ENCODE measurements at places on chromosomes 11 and 22.

DNA sequence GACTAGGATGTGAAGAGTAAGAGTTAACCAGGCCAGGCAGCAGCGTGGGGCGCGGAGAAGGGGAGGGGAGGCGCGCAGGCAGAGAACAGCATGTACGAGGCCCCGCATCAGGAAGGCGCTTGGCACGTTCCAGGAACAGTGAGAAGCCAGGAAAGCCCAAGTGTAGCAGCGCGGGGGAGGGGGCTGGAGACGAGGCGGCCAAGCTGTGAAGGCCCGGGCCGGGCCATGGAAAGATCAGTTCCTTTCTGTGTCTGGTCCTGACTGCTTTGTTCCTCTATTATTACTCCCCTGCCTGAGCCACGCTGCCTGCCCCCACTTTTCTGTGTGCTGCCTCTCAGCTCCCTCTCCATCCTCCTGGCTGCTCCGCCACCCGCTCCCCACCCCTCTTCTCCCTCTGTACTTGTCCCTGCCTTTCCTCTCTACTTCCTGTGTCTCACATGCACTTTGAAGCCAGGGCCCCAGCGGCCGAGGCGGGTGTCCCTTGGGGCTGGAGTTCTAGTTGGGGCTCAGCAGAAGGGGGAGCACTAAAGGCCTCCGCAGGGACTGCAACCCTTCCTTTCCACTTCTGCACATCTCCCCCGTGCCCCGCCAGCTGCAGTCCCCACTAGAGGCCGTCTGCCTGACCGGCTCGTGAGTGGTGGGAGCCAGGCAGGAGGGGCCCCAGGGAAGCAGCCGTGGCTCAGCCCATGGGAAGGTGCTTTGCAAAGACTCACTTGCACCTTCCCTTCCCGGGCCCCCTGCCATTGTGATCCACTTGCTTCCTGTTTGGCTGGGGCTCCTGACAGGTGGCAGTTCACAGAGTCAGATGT lies 63.7 kb downstream of the PRDM11 start:
- peak; percentile 91 for DNase-seq

DNA sequence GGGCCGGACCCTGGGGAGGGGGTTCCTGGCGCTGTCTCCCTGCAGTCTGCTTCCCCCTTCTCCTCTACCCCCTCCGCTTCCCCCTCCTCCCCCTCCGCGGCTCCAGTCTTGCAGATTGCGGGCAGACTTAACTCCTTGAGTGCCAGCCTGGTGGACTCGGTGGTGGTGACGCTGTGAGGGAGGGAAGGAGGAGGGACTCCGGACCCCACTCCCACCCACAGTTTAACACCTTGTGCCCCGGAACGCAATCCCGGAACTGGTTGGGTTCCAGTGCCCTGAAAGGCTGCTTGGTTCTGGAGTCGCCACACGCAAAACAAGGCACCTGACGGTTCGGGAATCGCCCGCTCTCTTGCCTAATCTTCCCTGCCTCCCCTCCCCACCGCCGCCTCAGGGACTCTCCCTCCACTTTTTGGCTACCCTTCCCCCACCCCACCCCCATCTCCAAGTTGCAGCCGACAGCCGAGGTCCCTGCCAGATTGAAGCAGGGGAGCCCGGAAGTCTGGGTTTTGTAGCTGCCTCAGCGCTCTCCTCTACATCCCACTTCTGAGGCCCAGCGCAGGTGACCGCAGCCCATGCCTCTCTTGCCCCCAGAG lies 3.9 kb upstream of the BCL9L start:
- DNase-seq: peak; percentile 90

- no peak for DNase-seq
Observed at GRCh38 chr11:9528573-9529333, 44.7 kb upstream of the WEE1 start.

DNA sequence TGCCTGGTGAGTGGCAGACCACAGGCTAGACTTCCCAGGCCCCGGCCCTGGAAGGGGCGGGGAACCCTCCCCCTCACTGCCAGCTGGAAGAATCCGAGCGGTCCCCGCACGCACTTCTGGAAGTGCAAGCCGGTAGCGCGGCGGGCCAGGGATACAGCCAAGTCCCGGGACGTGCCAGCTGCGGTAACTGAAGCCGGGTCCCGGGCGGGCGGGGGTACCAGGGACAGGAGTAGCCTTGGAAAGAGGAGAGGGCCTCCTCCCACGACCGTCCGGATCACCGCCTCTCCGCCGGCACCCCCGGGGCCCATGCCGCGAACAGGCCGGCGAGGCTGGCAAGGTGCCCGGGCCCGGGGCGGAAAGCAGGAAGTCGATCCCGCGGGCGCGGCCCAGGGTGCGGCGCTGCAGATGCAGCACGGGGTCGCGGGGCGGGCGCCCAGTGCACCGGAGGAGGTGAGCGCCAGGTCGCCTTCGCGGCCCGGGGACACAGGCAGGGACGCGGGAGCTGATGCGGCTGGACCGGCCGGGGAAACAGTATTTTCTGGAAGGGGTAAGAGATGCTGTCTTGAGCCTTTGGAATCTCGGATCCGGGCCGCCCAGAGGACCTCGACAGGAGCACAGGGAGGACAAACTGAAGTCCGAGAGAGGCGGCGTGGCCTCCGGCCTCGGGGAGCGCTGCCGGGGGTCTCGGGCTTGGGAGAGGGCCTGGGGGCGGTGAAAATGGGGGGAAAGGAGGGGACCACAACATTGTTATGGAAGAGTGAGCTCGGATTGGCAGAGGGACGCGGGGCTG lies 783 bp upstream of the SLC35C1 start:
- DNase-seq: peak; percentile 38

- no peak for DNase-seq
Observed at GRCh38 chr11:10289765-10290380, 4.1 kb downstream of the SBF2 start.

DNA sequence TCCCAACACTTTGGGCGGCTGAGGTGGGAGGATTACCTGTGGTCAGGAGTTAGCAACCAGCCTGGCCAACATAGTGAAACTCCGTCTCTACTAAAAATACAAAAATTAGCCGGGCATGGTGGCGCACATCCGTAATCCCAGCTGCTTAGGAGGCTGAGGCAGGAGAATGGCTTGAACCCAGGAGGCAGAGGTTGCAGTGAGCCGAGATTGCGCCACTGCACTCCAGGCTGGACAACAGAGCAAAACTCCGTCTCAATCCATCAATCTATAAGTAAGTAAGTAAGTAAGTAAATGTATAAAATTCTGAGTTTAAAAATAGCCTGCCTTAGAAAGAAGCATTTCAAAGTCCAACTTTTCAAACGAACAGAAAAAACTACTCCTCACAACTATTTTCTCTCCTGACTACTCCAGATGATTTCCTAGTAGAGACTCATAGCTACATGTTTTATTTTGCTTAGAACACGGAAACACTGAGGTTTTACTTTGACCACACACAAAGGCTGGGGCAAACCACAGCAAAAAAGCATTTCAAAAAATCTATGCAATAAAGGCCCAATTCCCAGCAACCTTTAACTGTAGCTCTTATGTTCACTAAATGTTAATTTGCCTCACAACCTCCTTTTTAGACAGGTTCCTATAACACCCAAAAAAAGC lies 16.3 kb downstream of the SPTY2D1 start:
- DNase-seq: peak; percentile 54

GRCh38 chr11:130396965-130397364 lies 31.4 kb downstream of the ADAMTS8 start:
- no peak for DNase-seq

DNA sequence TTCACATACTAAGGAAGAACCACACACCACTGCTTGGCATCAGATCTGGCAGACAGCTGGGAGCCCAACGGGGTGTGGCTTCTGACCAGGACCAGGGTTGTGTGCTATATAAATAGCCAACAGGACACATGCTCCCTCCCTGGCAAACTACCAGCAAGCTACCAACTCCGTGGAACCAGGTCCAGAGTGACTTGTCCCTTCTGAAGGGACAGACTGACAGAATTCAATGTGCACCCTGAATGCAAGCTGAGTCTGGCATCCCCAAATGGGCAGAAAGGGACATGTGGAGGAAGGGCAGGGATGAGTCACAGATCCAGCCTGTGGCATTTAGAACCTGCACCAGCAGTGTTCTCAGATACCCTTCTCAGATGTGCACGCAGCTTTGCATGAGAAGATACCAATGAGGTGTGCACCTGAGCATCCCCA lies 92.9 kb downstream of the MICAL3 start:
- DNase-seq: no peak

- peak; percentile 28 for DNase-seq
Observed at GRCh38 chr11:43579171-43579918, 101.2 kb upstream of the HSD17B12 start.

- DNase-seq: no peak
Observed at GRCh38 chr11:113182288-113182687, 132.1 kb upstream of the TTC12 start.

DNA sequence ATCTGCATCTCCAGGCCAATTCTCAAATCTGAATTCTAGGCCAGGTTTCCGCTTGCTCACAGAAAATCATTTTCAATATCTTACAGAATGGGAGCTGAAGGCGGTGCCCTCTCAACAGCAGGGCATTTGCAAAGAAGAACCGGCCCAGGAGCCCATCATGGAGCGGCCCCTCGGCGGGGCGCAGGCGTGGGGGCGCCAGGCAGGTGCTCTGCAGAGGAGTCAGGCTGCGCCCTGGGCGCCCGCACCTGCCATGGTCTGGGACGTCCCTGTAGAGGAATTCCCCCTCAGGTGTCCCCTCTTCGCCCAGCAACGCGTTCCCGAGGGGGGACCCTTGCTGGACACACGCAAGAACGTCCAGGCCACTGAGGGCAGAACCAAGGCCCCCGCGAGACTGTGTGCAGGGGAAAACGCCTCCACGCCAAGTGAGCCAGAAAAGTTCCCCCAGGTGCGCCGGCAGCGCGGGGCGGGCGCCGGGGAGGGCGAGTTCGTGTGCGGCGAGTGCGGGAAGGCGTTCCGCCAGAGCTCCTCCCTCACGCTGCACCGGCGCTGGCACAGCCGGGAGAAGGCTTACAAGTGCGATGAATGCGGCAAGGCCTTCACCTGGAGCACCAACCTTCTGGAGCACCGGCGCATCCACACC lies 11.5 kb downstream of the ZNF74 start:
- no peak for DNase-seq

DNA sequence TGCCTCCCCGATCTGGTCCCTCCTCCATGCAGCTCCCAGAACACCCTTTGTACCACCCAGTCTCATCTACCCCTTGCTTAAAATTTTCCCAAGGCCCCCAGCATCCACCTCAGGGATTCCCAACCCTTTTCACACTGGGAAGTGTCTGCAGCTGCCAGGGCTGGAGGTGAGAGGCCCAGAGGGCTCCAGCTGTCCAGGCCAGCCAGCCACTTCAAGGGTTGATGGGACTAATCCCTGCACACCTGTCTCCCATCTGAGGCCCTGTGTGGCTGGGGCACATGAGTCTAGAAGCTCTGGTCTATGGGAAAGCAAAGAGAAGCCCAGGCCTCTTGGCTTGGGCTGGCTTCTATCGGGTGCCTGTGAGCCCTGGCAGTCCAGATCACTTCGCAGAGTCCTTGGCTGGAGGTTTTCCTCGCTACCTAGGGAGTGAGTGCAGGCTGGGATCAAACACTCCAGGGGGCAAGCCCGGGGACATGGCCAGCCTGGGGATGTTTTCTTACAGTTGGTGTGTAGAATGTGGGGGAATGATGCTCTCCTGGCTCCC lies 41.1 kb upstream of the TPBGL start:
- no peak for DNase-seq

DNA sequence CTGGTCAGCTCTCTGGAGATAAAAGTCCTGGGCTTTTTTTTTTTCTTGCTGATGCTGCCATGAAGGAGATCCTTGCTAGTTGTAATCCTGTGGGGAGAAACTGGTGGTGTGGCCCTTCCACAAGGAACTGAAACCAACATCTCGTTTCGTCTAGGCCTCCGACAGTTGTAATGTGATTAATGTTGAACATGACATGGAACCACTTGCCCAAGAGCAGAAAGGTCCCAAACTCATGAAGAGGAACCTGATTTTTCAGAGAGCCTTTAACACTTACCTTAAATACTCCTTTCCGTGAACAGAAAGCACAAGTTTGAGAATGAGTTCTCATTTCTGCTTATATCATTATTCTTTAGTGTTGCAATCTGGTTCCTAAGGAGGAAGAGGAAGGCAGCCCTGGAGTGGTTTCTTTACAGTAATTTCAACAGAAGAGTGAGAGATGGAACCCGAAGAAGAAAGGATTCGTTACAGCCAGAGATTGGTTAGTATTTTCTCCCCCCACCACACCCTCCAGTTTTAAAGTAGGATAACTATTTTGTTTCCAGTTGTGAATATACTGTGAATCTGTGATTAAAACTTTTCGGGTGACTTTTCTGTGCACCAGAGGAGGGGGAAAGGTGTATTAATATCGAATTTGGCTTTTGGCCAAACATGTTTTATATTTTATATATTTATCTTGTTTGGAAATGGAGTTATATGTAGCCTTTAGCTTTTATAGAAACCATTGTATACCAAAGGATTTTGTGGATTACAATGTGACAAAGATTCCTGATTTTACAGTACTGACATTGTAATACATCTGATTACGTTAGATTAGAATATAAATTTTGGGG lies 2.0 kb downstream of the KDM2A start:
- DNase-seq: peak; percentile 44
